T-helper 22 cell (primary cell): ENCODE measurements at places on chromosomes 6 and 20.

DNA sequence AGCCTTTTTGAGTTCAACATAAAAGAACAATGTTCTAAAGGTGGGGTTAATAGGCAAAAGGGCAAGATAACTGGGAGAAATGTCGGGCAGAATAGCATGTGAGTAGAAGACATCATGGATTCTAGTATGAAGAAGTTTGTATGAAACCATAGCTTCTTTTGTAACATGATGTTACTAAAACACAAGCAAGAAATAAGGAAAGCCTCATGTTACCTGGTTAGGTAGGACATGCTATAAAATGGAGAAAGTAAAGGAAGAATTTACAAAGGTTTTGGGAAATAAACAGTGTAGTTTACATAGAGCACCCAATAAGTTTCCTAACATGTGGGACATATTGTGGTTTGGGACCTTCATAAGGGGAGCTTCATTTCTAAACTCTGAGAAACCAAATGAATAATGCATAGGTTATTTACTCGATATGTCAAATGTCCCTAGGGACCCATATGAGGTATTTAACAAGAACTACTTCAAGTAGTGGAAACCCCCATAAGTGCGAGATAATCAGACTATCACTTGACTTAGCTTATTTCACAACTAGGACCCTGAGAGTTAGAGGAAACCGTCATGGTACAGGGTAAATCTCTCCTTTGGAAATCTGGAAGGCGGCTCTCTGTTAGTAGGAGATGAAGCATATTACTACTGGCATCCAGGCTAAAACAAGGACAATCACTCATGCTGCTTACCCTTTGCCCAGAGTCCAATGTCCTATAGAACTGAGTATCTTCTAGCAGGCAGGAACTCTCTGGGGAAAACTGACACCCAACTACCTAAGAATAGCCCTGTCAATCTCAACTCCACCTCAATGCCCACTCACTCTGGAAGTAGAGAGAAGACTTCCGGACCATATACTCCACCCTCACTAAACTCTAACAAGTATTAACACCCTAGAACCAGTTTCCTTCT lies 57.5 kb downstream of the ILRUN start:
- DNase-seq, result no peak

GRCh38 chr6:53734473-53735299 lies 60.1 kb upstream of the LRRC1 start:
- no peak for DNase-seq

DNA sequence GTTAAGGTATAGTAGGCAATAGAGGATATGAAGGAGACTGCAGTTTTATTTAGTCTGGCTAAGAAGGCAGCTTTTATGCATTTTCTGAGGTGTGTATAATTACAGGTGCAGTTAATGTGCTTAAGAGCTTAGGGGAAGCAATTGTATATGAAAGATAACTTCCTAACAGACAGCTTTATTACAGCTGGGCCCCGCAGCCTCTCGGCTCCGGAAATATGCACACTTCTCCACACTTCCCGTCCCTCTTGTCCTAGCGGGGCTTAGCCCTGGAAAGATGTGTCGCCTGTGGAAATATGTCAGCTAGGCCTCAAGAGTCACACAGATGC lies 178.4 kb upstream of the ARID1B start:
- DNase-seq, result no peak

GRCh38 chr6:50185006-50185405 lies 135.3 kb upstream of the DEFB112 start:
- no peak for DNase-seq

DNA sequence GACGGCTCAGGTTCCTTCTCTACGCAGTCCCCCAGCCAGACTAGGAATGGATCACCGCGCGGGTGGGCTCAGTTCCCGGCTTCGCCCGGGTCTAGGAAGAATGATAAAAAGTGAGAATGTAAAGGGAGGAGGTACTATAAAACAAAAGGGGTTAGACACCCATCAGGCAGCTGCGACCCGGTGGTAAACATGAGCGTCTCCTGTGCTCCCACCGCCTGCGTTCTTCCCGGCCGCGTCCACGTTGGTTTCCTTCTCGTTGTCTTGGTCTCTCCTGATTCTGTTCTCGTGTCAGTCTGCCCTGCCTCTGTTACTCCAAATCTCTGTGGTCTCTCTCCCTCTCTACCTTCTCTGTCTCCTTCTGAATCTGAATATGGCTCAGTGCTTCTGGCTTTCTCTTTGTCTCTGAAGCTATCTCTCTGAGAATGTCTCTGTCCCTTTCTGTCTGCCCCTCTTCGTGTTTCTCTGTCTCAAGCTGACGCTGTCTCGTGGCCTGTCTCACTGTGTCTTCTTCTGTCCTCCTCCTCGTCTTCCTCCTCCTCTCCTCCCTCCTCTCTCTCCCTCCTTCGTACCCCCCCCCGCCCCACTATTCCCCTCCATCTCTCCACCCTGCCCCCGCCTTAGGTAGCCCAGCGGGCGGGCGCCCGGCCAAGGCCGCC lies 41.6 kb upstream of the FOXP4 start:
- DNase-seq, result no peak

DNA sequence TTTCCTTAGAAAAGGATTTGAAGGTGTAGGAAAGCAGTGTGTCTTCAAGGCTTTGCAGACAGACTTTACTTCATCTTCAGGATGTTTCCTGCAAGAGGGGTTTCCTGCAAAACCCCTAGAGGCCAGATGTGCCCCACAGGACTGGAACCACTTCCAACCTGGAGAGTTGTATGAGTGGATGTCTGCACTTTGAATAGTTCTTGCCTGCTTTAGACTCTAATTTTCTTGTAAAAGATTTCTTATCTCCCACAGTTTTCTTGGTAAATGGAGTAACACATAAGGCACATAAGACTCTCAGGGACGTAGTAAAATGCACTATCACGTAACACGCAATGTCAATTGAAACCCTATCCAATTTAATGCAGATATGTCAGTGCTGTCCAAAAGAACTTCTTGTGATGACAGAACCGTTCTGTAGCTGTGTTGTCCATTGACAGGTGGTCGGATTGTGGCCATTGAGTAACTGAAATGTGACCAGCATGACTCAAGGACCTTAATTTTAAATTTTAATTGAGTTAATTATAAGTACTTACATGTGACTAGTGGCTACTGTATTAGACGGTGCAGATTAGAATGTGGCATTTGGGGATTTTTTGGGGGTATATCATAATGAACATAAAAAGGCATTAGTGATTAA lies 118.7 kb downstream of the JARID2 start:
- DNase-seq, result no peak

- no peak for DNase-seq
Measured at GRCh38 chr6:90701146-90701781, 114.4 kb upstream of the MAP3K7 start.

GRCh38 chr6:126075335-126076071 lies 89.2 kb downstream of the TRMT11 start:
- no peak for DNase-seq

DNA sequence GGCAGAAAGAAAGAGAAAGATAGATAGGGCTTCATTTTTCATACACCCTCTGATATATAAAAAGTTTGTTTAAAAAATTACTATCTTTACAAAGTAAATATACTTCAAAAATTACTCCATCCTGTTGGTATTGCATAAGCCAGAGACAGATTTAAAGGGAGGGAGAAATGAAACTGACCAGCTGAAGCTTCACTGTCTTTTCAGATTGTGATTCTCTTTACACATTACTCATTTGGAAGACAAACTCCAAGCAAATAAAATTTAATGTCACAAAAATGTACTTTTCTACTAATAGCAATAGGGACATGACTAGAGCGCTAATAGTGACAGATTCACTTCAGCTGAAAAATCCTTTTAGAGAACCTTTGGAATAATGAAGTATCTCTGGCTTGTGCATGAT lies 38.6 kb upstream of the MARCKS start:
- no peak for DNase-seq

DNA sequence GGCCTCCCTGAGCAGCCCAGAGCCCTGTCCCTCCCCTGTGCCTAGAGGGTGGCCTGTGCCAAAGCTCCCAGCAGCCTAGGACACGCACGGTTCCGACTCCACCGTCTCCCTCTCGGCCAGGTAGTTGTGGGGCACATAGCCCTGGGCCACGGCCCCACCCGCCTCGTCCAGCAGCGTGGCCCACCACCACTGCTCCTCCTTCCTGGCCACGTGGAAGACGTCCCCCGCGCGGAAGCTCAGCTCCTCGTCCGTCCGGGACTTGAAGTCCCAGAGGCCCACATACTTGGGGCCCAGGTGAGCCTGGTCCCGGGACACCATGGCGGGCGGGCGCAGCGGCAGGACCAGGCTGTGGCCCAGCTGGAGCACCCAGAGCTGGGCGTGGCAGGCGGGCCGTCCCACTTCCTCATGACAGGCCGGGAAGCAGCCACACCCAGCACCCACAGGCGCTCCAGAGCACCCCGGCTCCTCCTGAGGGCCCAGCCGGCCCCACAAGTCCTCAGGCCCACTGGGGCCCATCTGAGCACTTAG lies at the start of gene PTK6:
Gene PTK6 (minus strand): TSS at position 380 of the 528 bp plus-strand sequence. CDS start 62 bp downstream, at position 318.
- DNase-seq, result no peak

GRCh38 chr6:148689168-148689567 lies 57.7 kb upstream of the UST start:
- no peak for DNase-seq

DNA sequence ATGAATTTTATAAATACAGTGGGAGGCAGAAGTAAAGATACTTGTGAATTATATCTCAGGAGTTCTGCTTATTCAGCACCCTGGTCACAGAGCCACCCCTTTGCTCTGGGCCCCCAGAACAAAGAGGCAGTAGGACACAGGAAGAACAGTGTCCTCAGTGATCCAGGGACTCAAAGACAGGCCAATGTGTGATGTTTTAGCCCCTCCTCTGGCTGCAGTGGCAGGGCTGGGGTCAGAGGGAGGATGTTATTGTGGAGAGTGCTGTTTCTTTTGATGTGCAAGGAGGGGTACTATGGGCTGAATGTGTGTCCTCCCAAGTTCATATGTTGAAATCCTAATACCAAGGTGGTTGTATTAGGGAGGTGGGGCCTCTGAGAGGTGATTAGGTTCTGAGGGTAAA lies 74.1 kb upstream of the MAP3K7 start:
- DNase-seq, result no peak

DNA sequence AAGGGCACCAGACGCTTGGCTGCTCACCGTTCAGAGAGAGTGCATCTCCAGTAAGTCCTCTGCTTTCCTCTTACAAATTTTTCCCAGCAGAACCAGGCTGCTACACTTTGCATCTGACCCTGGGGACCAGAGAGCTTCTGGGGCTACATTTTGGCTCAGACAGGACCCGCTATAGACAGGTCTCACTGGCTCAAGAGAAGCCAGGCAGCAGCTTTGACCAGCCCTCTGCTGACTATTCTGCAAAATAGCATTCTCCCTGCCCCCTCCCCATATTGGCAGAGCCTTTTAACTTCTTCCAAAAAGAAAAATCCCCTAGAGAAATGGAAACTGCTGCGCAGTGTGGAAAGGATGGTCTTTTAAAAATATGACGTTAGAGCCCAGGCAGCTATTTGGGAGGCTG lies 37.2 kb downstream of the CPXM1 start:
- DNase-seq, result no peak

DNA sequence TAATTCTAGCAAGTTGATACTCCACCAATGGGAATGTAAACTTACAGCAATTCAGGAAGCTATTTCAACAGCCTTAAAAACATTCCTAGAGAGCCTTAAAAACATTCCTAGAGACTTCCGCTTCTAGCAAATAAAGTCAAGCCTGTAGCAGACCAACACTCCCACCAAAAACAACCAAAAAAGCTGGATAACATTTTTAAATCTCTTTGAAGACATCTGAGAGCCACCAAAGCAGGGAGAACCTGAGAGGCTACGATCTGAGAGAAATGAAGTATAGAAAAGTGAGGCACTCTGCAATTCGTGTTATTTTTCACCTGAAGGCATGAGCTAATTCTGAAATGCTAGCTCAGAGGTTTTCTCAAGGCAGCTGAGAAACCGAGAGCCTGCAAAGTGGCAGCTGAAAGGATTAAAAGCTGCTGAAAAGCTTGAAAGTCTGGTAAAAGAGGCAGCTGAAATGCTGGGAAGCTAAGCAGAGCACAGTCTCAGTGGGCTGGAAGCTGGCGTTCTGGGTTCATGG lies 20.9 kb downstream of the GPR63 start:
- no peak for DNase-seq

DNA sequence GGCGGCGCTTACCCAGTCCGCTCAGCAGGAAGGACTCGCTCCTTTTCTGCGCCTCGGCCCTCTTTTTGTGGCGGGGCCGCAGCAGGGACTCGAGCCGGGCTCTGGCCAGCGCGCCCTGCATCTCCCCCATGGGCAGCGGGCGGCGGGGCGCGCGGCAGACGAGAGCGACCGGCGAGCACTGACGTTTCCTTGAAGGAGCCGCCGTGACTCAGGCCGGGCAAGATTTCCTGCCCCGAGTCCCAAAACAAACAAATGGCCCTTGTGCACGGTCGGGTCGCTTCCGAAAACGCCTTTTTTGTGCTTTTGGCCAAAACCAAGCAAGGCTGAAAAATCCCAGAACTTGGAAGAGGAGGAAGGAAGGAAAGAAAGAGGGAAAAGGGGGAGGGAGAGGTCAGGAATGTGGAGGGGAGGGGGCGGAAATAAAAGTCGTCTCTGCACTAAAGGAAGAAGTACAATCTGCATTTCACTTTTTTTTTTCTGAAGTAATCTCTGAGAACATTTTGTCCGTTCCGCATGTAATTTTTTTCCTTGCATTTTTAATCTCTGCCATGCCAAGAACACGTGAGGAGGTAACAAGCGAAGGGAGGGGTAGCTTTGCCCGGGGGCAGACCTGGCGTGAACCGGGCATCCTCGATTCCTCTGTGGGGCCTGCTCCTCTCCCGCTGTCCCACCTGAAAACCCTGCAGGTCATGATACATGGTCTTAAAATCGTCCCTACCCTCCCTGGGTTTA lies 123.3 kb upstream of the SLC2A12 start:
- DNase-seq, result peak; percentile 26

GRCh38 chr6:18327626-18328025 lies 59.5 kb upstream of the RNF144B start:
- no peak for DNase-seq

DNA sequence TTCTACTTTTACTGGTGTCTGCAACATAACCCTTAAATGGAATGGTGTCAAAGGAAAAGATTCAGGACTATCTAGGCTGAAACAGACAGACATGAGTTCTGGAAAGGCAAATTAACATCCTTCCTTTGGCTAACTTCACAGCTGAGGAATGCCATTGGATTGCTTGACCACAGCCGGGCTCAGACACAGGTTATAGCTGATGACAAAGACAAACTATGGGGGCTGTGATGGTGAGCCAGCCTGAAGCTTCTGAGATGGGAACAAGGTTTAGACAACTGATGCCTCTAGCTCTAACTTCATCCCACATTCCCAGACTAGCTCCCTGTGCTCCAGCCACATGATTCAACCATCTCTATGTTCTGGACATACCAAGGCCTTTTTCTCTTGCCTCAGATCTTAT lies 15.3 kb downstream of the POLR1C start:
- no peak for DNase-seq

DNA sequence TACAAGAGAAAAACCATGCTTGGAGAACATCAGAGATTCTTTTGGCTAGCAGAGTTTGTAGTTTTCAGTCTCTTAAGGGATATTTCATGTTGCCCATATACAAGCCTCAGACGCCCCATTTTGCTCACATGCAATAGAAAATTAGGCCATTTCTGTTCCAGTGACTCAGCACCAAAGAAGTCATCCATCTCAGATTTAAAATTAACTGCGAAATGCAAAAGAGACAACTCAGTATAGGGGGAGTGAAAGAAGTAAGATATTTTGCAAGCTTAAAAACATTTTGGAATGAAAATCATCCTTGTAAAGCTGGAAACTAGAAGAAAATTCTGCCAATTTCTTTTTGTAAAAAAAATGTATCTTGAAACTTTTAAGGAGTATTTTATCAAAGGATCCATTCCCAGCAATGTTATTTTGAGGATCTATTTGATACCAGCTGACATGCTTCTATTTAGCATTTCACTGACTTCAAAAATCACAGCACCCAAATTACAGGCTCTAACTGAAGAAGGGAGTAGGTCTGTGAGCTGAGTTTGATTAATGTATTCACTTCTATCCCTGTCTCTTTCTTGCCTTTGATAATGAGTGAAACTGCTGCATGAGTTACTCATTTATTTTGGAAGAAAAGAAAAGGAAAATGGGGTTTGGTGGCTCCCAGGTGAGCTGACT lies 223.7 kb upstream of the SULF2 start:
- no peak for DNase-seq
